ENCODE measurements at places on chromosomes 7 and 10. TPM values are rescaled to one million over a fixed set of nuclear protein-coding genes. Genes with fewer than 3 reads are reported as not detected.

GRCh38 chr10:119483001-119483400 is 59.5 kb downstream of the RGS10 start:
- DNase-seq, result no peak
- no peaks in the 10 kb centered on the region for H3K27me3 ChIP-seq
- peak overlapping the region; percentile 19 for H3K27ac ChIP-seq
- peaks cover 15% of the 10 kb centered on the region for H3K4me1 ChIP-seq
- no peaks in the 10 kb centered on the region for H3K36me3 ChIP-seq

DNA sequence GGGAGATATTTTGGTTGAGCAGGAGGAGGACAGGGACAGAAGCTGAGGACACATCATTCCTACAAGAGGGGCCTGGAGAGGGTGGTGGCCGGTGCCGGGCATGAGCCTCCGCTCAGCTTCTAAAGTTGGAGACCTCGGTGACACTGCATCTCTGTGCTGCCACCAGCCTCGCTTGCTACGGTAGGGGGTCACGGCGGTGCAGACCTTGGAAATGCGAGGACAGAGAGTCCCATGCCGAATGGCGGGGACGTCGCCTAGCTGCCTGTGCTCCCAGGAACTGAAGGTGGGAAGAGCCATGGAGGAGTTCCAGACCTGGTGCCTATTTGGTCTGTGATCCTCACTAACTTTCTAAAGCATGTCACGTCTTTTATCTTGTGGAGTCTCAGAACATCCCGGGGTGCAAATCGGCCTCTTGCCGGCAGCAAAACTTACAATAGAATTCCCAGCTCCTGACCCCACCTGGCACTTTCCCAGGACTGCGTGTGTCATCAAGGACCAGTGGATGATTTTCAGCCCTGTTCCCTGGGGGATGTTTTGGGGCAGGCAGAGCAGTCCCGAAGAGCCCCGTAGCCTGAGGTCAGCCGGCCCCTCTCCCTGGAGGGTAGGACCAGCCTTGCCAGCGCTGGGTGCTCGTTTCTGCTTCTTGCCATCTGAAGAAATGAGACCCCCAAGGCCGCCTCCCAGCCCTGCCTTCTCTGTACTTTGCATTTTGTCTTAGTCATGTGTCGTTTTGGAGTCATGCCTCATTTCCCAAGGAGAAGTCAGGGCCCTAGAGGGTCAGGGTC is 205.8 kb upstream of the SHH start:
- peaks cover 28% of the 10 kb centered on the region for H3K27me3 ChIP-seq
- no peaks in the 10 kb centered on the region for H3K4me1 ChIP-seq
- no peak for DNase-seq
- H3K4me3 ChIP-seq, result no peak overlapping the region
- no peak overlapping the region for H3K27ac ChIP-seq

- H3K4me1 ChIP-seq, result no peaks in the 10 kb centered on the region
- H3K27ac ChIP-seq, result no peak overlapping the region
- DNase-seq, result no peak
- no peak overlapping the region for H3K4me3 ChIP-seq
- H3K36me3 ChIP-seq, result peaks cover 1% of the 10 kb centered on the region
- H3K27me3 ChIP-seq, result no peaks in the 10 kb centered on the region
These were observed 998.1 kb downstream of the LRMDA start for GRCh38 chr10:76429368-76430060.

- H3K4me1 ChIP-seq, result peaks cover 32% of the 10 kb centered on the region
- H3K27me3 ChIP-seq, result no peaks in the 10 kb centered on the region
- H3K36me3 ChIP-seq, result no peaks in the 10 kb centered on the region
These were observed 1.2 kb downstream of the NT5C3A start for GRCh38 chr7:33061282-33061937.

DNA sequence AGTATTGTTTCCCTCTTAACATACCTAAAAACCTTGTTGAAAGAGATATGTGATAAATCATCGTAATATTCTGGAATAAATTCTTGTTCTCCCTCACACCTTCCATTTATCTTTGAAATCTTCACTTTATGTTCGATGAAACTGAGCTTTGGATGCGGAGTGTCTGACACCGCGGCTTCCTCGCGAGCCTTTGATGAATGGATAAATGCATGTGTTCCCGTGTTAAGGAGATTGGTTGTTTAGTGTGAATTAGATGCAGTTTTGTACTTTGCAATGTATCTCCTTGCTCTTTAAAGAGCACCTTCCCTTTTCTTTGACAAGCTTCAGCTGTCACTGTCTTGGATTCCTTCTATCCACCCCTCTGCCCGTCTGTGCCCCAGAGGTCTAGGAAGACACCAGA is 138.1 kb downstream of the DOCK1 start:
- no peak overlapping the region for H3K27ac ChIP-seq
- no peaks in the 10 kb centered on the region for H3K36me3 ChIP-seq
- no peak for DNase-seq
- no peaks in the 10 kb centered on the region for H3K27me3 ChIP-seq

DNA sequence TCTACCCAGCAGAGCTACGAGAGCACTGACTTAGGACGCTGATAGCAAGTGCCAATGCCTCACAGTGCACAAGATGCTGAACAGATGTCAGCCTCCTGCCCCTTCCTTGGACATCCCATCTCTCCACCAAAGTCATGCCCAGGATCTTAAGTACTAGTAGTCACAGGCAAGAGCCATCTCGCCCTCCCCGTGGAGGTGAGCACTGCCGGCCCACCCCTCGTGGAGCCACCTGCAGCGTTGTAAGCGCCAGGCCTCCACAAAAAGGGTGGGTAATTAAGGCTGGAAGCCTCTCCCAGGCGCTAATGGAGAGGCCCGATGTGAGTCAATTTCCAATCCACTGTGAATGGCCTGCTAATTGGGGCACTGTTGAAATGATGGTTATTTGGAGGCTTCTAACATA is 156.2 kb downstream of the GRID1 start:
- H3K27me3 ChIP-seq, result peaks cover 26% of the 10 kb centered on the region
- no peaks in the 10 kb centered on the region for H3K36me3 ChIP-seq
- no peak overlapping the region for H3K4me3 ChIP-seq
- DNase-seq, result no peak
- H3K4me1 ChIP-seq, result no peaks in the 10 kb centered on the region

GRCh38 chr7:681551-682307 is 44.8 kb upstream of the DNAAF5 start:
- DNase-seq, result no peak
- peaks cover 3% of the 10 kb centered on the region for H3K4me1 ChIP-seq
- H3K27me3 ChIP-seq, result no peaks in the 10 kb centered on the region
- H3K4me3 ChIP-seq, result no peak overlapping the region

DNA sequence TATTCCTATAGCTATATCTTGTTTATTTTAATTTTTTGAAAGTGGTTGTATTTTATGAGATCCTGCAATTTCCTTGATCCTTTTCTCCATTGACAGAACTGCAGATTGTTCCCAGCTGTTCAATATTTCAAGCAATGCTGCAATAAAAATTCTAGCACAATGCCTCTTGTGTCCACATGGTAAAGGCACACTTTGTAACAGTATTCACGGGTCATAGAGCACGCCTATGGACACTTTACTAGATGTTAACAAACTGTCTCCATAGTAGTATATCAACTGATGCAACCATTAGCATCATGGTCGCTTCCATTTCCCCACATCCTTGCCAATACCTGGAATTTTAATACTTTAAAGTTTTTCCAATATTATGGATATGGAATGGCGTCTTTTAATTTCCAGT is 123.9 kb upstream of the FZD8 start:
- H3K27me3 ChIP-seq, result peaks cover 11% of the 10 kb centered on the region
- DNase-seq, result no peak
- no peaks in the 10 kb centered on the region for H3K36me3 ChIP-seq
- no peak overlapping the region for H3K27ac ChIP-seq
- no peaks in the 10 kb centered on the region for H3K4me1 ChIP-seq

DNA sequence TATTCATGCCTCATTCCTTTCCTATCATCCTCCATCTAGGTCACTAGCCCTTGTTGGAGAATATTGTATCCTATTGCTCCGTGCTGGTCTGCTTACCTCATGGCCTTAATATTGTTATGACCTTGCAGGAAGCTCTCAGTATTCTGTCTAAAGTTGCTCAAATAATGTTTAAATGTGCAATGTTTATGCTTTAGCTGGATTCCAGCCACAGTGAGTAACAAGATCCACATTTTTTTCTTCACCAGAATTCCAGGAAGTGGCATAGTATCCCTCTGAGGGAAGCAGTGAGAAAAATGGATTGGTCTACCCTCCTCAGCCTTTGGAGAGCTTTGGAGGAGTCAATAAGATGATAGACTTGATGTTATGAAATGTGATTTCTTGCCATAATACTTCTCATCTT is 402.6 kb downstream of the NRG3 start:
- H3K36me3 ChIP-seq, result no peaks in the 10 kb centered on the region
- H3K4me1 ChIP-seq, result no peaks in the 10 kb centered on the region
- DNase-seq, result no peak
- no peaks in the 10 kb centered on the region for H3K27me3 ChIP-seq

DNA sequence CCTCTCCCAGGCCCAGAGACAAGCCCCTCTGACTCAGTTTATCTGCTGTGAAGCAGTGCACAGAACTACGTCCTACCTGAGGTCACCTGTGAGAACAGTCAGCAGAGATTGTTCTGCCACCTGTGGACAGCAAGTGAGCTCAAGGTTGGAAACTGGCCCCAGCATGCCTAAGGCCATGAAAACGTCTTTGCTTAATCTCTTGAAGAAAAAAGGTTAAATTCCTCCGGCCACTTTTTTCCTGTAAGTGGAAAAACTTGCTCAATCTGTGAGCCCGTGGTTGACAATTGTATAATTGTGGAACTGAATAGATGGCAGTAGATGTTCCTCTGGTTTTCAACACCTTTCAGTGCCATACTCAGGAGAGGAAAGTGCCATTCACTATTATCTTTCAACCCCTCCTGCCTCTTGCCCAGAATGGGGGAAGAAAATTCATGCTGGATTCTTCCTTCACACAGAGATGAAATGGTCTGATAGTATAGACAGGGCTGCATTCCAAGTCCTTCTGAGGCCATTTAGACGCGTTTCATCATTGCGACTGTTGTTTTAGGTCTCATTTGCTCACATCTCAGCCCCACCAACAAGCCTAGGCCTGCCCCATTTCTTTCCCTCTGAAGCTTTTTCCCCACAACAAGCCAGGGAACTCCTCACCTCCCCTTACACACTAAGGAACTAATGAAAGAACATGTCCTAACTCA is 292.9 kb downstream of the FZD1 start:
- H3K4me1 ChIP-seq, result no peaks in the 10 kb centered on the region
- H3K27me3 ChIP-seq, result no peaks in the 10 kb centered on the region
- no peak for DNase-seq

EPO gene
- total RNA-seq, result not detected

DNA sequence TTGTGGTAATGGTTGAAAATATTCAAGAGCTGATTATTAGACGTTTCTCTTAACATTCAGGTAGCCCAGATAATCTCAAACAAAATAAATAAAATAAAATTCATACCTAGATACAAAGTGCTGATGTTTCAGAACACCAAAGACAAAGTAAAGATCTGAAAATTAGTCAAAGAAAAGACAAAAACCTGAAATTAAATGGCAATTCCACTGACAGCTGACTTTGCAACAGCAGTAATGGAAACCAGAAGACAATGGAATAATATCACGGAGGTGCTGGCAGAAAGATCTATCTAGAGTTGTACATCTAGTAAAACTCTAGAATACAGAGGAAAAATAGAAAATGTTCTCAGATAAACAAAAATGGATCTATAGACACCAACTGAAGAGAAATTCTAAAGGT is 58.0 kb upstream of the IKZF1 start:
- H3K27ac ChIP-seq, result no peak overlapping the region
- peaks cover 9% of the 10 kb centered on the region for H3K4me1 ChIP-seq
- H3K4me3 ChIP-seq, result no peak overlapping the region
- no peak for DNase-seq
- no peaks in the 10 kb centered on the region for H3K27me3 ChIP-seq

All from T-helper 17 cell (primary cell).